ENCODE measurements at places on chromosomes 6 and 20. TPM values are rescaled to one million over a fixed set of nuclear protein-coding genes. Genes with fewer than 3 reads are reported as not detected.

DZANK1 gene
- total RNA-seq = 3.4 TPM

TRIM15 gene
- total RNA-seq = not detected

RAET1G gene
- total RNA-seq = 0.83 TPM

BRPF3 gene
- total RNA-seq = 32.0 TPM

MUC22 gene
- total RNA-seq = not detected

LST1 gene
- 127 TPM for total RNA-seq

DDX43 gene
- 1.9 TPM for total RNA-seq

IL22RA2 gene
- not detected for total RNA-seq

LCA5 gene
- 7.1 TPM for total RNA-seq

MED23 gene
- total RNA-seq = 28.9 TPM

RAET1E gene
- not detected for total RNA-seq

UNC93A gene
- total RNA-seq = not detected

GMPR gene
- total RNA-seq = 22.5 TPM

APOM gene
- 1.6 TPM for total RNA-seq

C6orf58 gene
- total RNA-seq = not detected

C20orf141 gene
- total RNA-seq = not detected

CRIP3 gene
- 0.95 TPM for total RNA-seq

FAM110A gene
- total RNA-seq = 21.4 TPM

HLA-DRB1 gene
- total RNA-seq = 480 TPM

DEFB118 gene
- not detected for total RNA-seq

FIG4 gene
- total RNA-seq = 44.5 TPM

MBOAT1 gene
- total RNA-seq = 13.1 TPM

ARFGEF3 gene
- 33.8 TPM for total RNA-seq

ZBTB46 gene
- 9.9 TPM for total RNA-seq

UFL1 gene
- 20.7 TPM for total RNA-seq

DUSP15 gene
- total RNA-seq = 0.80 TPM

GPR6 gene
- total RNA-seq = not detected

RNF39 gene
- 2.5 TPM for total RNA-seq

HLA-DOA gene
- total RNA-seq = 31.2 TPM

SEL1L2 gene
- total RNA-seq = not detected

TAAR1 gene
- not detected for total RNA-seq

SAMD10 gene
- total RNA-seq = 3.6 TPM

SOBP gene
- 6.9 TPM for total RNA-seq

RAB32 gene
- total RNA-seq = 36.9 TPM

CALHM4 gene
- total RNA-seq = not detected

PLCB4 gene
- 6.6 TPM for total RNA-seq

SLC35A1 gene
- total RNA-seq = 41.0 TPM

CLIC5 gene
- total RNA-seq = 134 TPM

IL17A gene
- total RNA-seq = not detected

POU5F1 gene
- 5.0 TPM for total RNA-seq

SMPDL3A gene
- 17.9 TPM for total RNA-seq

EDEM2 gene
- 45.4 TPM for total RNA-seq
